Sigmoid colon (tissue), 7 donors: ENCODE measurements at places on chromosomes 5 and 9. TPM values are rescaled to one million over a fixed set of nuclear protein-coding genes. Genes with fewer than 3 reads are reported as not detected.

Gene MEF2C
- total RNA-seq = 33.2 TPM

Gene FOXI1
- not detected for total RNA-seq

Gene SHISAL2B
- total RNA-seq = not detected

Gene SPINK4
- total RNA-seq = not detected

- H3K27ac ChIP-seq = no peak overlapping the region
- H3K36me3 ChIP-seq = no peaks in the 10 kb centered on the region
- DNase-seq = no peak
- H3K4me3 ChIP-seq = no peak overlapping the region
Observed at GRCh38 chr5:29218138-29218537, 1975.3 kb upstream of the CDH6 start.

- H3K27me3 ChIP-seq = no peaks in the 10 kb centered on the region
- H3K4me3 ChIP-seq = no peak overlapping the region
- H3K27ac ChIP-seq = no peak overlapping the region
- no peaks in the 10 kb centered on the region for H3K36me3 ChIP-seq
- H3K4me1 ChIP-seq = no peaks in the 10 kb centered on the region
- no peak for DNase-seq
Observed at GRCh38 chr5:111461255-111461671, 51.1 kb downstream of the STARD4 start.
